ENCODE measurements at places on chromosomes 7 and 10.

- H3K27ac ChIP-seq: no peak overlapping the region
- H3K4me3 ChIP-seq: no peak overlapping the region
- H3K36me3 ChIP-seq: no peaks in the 10 kb centered on the region
These were observed 63.1 kb upstream of the LEP start for GRCh38 chr7:128177768-128178550.

GRCh38 chr7:129773328-129773731 is 161.8 kb downstream of the NRF1 start:
- peaks cover 61% of the 10 kb centered on the region for H3K27me3 ChIP-seq
- no peaks in the 10 kb centered on the region for H3K4me1 ChIP-seq
- no peaks in the 10 kb centered on the region for H3K36me3 ChIP-seq
- no peak overlapping the region for H3K27ac ChIP-seq
- no peak for DNase-seq

GRCh38 chr10:59561477-59562121 is 148.1 kb downstream of the SLC16A9 start:
- no peaks in the 10 kb centered on the region for H3K36me3 ChIP-seq
- no peaks in the 10 kb centered on the region for H3K27me3 ChIP-seq
- no peak for DNase-seq
- H3K4me3 ChIP-seq: no peak overlapping the region

DNA sequence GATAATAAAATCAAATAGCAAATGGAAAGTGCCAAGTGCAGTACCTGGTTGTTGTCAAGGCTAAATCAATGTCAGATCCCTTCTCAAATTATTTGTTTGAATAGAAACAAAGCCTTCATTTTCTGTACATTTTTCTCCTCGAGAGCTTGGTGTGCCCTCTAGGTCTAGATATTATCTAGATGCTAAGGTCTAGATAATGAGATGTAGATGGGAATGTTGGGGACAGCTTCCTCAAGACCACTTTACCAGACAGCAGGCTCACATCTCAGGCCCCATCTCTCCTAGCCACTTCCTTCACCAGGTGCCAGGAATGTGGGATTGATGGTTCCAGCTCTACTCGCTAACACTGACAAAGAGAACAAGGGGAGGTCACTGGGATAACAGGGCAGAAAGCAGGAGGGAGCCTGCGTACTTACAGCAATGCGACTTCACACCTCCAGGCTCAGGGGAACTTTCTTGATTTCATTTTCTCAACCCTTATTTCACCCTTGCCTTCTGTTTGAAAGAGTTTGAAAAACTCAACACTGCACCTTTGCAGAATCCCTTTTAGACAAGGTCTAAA is 451.4 kb upstream of the VSTM2A start:
- no peak overlapping the region for H3K27ac ChIP-seq
- no peaks in the 10 kb centered on the region for H3K4me1 ChIP-seq
- H3K36me3 ChIP-seq: no peaks in the 10 kb centered on the region
- DNase-seq: no peak
- no peaks in the 10 kb centered on the region for H3K27me3 ChIP-seq
- no peak overlapping the region for H3K4me3 ChIP-seq

GRCh38 chr7:92641921-92642511 is 51.8 kb upstream of the FAM133B start:
- H3K27me3 ChIP-seq: no peaks in the 10 kb centered on the region
- peaks cover 38% of the 10 kb centered on the region for H3K4me1 ChIP-seq
- no peak overlapping the region for H3K27ac ChIP-seq
- no peaks in the 10 kb centered on the region for H3K36me3 ChIP-seq

DNA sequence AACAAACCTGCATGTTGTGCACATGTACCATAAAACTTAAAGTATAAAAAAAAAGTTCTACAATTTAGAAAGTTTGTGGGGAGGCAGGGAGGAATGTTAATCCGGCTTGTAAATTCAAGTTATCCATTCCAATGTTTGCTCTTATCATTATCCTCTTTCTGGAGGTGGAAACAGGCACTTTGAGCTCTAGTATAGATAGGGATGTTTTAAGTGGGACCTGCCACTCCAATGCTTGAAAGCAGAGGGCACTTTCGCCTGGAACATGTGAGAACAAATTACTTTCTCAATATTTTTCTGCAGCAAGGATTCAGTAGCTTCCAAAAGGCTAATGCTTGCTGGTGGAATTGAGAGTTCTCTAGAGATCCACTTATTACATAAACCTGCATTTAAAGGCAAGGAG is 45.6 kb downstream of the FEZF1 start:
- no peaks in the 10 kb centered on the region for H3K36me3 ChIP-seq
- H3K27ac ChIP-seq: no peak overlapping the region
- H3K27me3 ChIP-seq: no peaks in the 10 kb centered on the region

- H3K4me1 ChIP-seq: peaks cover 10% of the 10 kb centered on the region
These were observed 142.5 kb upstream of the TCERG1L start for GRCh38 chr10:131453721-131454634.

Data from heart right ventricle (tissue), 16 donors.